SK-N-DZ (cell line): ENCODE measurements at places on chromosomes 2 and 18.
A peak's percentile ranks its signal among the peaks of the same experiment; 100 is the strongest.

GRCh38 chr2:221262651-221263050 lies 309.5 kb downstream of the EPHA4 start:
- DNase-seq = no peak

DNA sequence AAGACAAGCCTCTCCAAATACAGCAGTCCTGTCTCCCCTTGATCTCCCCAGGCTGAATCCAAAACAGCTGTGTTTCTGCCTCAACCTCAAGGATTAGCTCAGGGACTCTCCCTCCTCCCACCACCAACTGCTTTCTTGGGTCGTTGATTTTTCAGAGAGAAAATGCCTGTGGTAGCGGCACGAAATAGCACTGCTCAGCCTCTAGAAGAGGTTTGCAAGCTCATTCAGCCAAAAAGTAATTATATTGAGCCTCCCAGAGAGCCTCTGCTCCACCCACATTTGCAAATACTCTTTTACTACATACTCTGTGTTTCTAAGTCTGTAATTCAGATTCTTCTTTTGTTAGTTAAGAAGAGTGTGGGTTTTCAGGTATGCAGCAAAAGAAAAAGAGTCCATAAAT lies 396.4 kb upstream of the TNP1 start:
- DNase-seq = no peak

DNA sequence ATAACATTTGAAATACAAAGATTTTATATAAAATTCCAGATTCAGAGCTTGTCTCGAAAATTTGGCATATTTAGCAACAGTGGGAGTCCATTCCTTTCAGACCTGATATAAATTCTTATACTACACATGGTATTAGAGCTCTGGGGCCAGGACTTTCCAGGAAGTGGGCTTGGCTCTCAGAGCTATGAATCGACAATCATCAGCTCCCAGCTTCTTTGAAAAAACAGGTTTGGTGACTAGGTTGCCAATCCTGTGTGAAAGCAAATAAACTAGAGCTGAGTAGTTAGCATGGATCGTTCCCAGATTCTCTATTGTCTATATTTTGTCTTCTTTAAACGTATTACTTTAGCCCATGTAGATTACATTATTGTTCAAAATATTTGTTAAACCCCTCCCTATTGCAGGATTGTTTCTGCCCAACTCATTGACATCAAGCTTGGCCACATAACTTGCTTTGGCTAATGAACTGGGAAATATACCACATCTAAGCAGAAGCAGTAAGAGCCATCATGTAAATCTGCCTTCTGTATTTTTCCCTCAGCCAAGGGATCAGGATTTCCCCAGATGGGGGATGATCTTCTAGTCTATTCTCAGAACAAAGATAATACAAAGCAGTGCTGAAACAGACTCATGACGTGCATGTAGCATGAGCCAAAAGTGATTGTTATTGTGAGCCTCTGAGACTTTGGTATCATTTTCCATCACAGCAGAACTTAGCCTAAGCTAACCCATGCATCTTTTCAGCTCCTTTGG lies 105.4 kb downstream of the KCNH7 start:
- DNase-seq = no peak

GRCh38 chr2:175253871-175254270 lies 72.4 kb upstream of the ATP5MC3 start:
- no peak for DNase-seq

- DNase-seq = peak; percentile 95
Measured at GRCh38 chr2:15823459-15824396, 116.6 kb upstream of the MYCN start.

DNA sequence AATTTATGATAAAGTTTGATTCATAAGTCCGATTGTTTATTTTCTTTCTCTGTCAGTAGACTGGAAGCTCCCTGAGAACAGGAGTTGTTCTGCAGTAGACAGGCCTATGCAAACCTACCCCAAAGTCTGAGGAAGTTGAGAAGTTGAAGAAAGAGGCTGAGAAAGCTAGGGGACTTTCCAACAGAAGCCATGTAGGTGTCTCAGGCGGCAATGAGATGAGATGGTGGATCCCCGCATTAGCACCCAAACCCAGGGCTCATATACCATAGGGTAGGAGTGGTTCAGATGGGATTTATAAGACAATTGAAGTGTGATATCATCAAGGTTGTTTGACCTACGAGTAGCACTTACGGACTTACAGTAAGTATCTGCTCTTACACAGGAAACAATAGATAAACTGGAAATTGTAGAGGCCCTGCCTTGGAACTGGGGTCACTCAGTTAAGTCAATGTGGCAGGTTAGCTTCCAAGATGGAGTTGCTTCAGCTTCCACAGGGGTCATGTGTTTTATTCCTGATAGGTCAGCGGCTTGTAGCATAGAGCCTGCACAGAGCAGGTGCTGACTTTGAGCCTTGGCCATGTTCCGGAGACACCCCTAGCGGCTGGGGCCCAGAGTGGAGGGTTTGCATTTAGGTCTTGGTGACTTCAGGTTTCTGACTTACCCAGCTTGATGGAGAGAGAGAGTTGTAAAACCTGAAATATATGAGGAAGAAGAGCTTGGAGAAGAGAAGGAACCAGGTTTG lies 2.3 kb upstream of the PSD4 start:
- no peak for DNase-seq

- no peak for DNase-seq
Measured at GRCh38 chr2:46978723-46979122, 63.1 kb upstream of the MCFD2 start.

GRCh38 chr2:88729061-88729745 lies 37.7 kb downstream of the RPIA start:
- no peak for DNase-seq

DNA sequence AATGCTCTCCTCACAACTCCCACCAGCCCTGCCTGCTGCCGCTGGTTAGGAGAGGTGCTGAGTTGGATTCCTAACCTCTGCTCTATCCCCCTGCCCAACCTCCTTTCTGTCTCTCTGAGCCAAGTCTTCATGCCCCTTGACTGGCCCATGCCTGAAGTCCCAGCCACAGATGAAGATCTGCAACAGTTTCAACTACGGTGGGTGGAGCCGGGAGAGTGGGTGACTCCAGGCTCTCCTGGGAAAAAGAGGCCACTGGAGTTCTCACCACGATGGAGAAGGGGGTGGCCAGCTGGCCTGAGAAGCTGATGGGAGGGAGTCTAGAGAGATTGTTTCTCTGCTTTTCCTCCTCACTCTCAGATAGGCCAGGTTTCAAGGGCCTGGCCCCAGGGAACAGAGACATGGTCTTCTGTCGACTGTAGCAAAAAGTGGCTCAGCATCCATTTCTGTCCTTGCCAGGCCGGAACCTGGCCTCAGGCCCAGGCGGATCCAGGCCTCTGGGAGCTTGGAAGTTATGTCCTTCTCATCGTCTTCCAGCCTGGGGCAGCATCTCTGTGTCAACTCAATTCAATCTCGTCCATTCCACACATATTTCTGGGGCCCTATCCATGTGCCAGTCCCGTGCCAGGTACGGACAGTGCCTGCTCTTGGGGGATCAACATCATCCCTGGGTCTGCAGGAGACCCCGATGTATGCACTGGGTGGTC lies 75.3 kb downstream of the INHBB start:
- no peak for DNase-seq
